Neural crest cell (in vitro differentiated cells): ENCODE measurements at places on chromosomes 11 and 22. TPM values are rescaled to one million over a fixed set of nuclear protein-coding genes. Genes with fewer than 3 reads are reported as not detected.

DNA sequence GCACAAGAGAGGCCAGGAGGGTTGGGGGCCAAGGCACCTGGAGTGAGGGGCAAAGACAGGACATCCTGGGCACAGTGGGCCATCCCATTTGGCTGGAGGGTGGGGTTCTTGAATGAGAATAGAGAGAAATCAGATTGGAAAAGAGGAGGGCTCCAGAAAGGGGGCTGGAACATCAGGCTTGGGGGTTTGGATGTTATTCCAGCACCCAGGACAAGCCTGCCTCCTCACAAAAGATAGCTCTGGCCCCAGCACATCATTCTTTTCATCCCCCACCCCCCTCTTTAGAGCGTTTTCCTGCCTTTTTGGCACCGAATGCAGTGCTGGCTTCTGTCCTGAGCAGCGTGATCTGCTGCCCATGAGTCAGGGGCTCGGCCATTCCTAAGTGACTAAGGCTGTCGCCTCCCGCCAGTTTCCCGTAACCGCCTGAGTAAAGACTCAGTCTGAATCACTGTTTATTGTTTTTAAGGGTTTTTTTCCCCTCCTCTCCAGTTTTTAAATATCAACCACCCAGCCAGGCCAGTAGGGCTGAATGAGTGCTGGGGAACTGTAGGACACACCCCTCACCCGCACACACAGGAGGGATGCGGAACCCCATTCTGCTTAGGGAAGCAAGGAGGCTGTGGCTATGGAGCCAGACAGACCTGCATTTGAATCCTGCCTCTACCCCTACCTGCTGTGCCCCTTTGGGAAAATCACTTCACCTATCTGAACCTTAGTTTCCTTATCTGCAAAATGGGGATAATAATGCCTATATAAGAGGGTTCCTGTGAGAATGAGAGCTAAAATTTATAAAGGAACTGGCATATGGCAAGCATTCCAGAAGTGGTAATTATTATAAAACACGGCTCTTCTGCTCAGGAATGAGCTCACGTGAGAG is 32.4 kb upstream of the NAV2 start:
- no peak for DNase-seq

DNA sequence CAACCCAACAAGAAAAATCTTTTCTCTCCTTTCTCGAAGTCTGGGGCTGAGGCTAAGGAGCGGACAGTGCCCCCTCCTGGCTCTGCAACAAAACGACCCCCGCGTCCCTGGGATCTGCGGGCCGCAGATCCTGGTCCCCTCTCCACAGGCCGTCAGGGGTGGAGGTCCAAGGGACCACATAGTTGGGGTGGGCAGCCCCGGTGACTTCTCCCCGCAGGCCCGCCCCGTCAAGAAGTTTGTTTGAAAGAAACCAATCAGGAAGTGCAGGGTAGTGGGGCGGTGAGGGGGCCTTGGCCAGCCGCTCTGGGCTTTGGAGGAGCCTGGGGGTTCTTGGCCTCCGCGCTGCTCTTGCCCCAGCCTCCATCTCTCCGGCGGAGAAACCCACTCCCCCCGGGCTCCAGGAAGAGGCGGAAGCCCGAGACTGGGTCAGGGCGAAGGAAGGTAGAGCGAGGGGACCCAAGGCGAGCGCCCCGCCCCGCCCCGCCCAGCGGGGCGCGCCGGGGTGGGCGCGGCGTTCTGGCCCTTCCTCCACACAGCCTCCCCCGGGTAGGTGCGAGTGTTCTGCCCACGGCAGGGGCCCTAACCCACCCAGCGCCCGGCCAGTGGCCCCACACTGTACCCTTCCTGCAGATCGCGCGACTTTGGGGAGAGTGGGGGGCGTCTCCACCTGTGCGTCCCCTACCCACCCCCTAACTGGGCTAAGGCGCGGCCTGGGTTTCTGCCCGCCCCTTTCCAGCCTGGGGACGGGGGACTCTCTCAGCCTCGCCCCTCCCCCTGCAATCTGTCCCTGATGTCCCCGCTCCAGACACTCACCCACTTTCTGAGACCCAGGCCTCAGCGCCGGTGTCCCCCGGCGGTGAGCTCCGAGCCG is 1.3 kb downstream of the TP53I11 start:
- peak; percentile 62 for DNase-seq

DNA sequence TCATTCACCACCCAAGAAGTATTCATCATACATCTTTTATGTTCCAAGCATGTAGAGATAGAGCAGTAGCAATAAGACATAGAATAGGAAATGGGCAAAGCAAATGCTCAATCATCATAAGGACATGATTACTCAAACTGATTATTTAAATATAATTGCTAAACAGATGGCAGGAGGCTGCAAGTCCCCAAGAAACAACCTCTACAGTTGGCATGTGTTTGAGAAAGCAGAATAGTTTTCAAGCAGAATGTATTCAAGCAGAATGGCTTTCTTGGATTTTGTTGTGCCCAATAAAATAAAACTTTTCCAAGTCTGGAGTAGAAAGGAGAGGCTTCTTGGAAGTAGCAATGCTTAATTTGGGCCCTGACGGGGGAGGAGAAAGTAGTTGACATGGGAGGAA is 86.5 kb upstream of the SYN3 start:
- DNase-seq: no peak

- no peak for DNase-seq
Measured at GRCh38 chr22:36166518-36167220, 6.1 kb upstream of the APOL3 start.

- peak; percentile 42 for DNase-seq
Measured at GRCh38 chr11:945986-946385, 20.3 kb downstream of the AP2A2 start.

DNA sequence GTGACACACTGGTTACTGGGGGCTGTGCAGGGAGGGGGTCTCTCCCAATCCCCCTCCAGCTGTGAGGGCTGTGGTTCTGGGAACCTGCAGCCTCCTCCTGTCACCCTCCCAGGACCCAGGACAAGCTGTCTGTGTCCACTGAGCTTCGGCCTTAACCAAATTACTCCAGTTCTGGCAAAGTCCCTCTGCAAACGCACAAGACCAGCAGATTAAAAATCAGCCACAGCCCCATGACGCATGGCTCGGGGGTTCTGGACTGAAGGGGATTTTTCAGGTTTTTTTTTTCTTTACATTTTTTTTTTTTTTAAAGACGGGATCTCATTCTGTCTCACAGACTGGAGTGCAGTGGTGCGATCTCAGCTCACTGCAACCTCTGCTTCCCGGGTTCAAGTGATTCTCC is 32.2 kb upstream of the A4GALT start:
- no peak for DNase-seq

NLRP14 gene
- total RNA-seq: 0.30 and 0.51 TPM in 2 replicates

DNA sequence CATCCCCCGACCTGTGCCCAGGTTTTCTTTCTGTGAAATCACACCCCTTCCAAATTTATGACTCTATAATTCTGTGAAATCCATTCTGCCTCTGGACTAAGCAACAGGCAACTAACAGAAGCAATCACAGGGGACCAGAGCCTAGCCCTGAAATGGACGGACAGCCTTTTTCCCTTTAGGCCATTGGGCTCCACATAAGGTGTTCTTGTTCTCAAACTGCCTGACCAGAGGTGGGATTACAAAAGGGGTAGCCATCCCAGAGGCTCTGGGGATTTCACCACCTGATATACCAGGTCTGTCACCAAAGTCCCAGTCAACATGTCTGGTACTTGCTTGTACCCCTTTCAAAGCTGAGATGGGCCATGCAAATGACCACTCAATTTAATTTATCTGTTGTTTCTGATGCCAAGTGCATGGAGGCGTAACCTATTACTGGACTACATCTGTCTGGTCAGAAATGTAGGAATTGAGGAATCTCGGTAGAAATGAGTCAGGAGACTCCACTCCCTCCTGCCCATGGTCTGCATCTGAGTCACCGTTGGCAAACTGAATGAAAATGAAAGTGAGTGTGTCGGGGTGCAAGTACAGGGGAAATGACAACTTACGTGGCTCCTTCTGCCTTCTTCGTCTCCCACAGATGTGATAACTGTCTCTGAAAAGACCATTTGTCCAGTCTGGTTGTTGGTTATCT is 10.2 kb downstream of the DKK3 start:
- DNase-seq: no peak

DNA sequence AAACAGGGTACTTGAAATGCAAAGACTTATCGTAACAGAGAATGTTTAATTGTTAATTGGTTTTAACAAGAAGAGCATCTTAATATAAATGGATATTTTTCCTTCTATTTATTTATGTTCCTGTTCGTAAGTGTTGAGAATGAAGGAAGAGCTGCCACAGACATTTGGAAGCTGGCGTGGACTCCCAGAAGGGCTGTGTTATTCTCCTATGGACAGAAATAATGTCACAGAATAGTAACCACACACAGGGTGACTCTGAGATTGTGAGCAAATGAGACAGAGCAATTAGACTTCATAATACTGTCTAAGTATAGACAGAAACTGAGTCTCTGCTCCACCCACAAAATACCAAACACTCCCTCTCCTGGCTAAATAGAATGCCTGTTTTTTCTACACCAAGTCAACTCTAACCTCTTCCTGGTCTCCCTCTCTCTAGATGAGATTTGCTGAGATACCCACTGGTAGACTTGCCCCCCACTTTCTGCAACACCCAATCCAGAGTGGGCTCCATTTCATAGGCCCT is 6.1 kb downstream of the APOL3 start:
- DNase-seq: no peak

GRCh38 chr22:23684561-23685031 is 6.2 kb upstream of the RGL4 start:
- DNase-seq: no peak

GRCh38 chr22:39643311-39644083 is 72.9 kb downstream of the CACNA1I start:
- DNase-seq: no peak

- DNase-seq: no peak
Measured at GRCh38 chr11:44365616-44366015, 55.7 kb upstream of the ALX4 start.
